ENCODE measurements at places on chromosomes 16 and 17. TPM values are rescaled to one million over a fixed set of nuclear protein-coding genes. Genes with fewer than 3 reads are reported as not detected.

Gene MYH1
- not detected for total RNA-seq

Gene LRRC75A
- 1.2 TPM for total RNA-seq

Gene WFIKKN1
- total RNA-seq, result 0.63 TPM

GRCh38 chr17:51666971-51667705 lies 406.8 kb downstream of the UTP18 start:
- DNase-seq, result no peak

DNA sequence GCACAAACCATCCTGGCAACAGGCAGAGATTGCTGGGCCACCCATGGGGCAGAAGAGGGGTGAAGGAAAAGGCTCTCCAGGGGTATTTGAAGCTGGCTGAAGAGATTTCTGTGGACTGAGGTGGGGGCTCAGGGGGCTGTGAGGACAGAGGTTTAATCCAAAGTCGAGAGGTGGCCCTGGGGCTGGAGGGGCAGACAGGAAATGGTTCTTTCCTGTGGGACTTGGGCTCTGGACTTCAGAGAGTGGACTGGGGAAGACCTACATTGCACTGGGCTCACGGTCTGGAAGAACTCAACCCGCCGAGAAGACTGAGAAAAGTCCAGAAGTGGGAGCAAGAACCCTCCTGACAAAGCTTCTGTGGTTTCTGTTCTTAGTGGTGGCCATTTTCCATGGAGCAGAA lies 2.9 kb downstream of the CCDC42 start:
- no peak for DNase-seq

DNA sequence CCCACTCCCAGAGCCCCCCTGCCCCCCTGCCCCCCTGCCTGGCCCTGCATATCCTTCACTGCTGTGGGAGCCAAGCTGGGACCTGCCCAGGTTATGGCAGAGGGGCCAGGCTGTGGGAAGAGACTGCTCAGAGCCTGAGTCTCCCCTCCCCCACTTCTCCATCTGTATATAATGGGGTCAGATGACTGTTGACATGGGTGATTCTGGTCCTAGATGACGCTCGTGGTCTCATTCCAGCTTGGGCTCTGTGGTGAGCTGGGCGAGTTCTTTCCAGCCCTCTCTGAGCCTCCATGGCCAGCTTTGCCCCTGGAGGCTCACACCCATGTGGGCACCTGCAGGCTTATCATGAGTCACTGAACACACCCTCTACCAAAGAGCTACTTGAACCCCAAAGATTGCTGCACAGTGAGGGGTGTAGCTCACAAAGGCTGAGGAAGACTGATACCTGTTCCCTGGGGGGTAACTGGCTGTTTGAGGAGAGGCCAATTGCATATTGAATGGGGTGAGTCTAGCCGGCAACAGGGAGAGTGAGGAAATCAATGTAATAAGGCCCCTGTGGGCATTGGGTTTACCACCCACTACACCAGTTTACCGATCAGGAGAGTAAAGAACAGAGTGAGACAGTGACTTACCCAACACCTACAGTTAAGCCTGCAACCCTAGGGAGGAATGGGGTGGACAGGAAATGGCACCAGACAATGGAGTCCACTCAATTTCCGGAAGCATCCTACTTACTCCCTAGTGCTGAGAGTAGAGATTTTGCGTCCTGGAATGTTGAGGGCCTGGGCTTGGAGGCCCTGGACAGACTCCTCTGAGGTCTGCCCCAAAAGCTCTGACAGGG lies 4.2 kb upstream of the SREBF1 start:
- DNase-seq, result no peak

DNA sequence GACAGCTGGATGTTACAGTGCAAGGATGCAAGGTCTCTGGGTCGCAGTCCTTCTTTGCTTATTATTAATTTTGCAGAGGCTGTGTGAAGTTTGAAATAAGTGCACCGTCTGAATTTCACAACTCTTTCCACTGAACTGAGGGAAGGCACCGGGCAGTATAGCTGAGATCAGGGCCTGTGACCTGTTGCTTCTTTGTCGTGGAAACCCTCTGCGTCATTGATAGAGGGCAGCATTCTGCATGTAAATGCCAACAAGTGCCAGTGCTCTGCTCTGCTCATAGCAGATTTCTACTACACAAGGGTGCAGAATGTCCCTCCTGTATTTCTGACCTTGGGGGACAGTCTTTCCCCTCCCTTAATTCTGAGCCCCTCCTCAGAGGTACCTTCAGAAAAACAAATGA lies 26.0 kb downstream of the CD300LF start:
- no peak for DNase-seq

DNA sequence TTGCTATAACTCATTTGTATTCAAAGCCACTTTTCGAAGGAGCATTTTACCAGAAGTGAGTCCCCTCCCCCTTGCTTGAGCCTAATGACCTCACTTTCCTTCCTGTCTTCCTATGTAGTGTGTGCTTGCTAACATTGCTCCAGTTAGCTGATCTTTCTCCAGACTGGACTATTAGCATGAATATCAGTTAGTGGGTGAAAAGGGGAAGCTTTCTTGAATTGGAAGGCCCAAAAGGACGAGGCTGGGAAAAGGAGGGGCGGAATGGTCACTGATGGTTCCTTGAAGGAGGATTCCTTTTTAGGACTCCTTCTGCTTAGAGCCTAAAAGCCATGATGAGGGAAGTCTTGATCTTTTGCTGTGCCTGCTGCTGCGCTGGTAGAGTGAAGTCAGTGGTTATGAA lies 11.9 kb downstream of the MAP3K3 start:
- DNase-seq, result no peak

DNA sequence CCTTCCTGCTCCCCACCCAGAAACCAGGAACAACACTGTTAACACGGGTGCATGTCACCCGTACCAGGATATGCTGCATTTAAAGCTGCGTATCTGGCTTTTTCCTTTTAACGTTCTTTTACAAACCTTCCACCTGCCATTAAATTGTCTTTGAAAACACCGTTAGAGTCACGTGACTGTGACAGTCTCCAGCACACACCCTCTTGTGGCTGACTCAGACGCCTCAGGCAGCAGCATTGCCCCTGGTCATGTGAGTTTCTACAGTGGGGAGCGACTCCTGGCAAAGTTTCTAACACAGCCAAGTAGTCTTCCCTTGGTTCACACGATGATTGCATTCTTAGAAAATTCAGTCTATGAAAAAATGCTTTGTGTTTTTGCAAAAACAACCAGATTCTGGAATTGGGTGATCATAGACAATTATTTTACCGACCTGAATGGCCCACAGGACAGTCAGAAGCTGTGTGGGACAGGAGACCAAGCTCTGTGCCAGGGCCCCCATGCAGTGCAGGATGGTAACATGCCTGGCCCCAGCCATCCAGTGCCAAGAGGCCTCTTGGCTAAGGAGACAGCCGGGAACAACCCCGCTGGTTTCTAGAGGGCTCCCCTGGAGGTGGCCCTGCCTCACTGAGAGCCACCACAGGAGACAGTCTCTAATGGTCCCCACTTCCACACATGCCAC lies 199.1 kb downstream of the KATNIP start:
- DNase-seq, result no peak

All from omental fat pad (tissue), 4 donors.